ENCODE measurements at places on chromosomes 6 and 20.

DNA sequence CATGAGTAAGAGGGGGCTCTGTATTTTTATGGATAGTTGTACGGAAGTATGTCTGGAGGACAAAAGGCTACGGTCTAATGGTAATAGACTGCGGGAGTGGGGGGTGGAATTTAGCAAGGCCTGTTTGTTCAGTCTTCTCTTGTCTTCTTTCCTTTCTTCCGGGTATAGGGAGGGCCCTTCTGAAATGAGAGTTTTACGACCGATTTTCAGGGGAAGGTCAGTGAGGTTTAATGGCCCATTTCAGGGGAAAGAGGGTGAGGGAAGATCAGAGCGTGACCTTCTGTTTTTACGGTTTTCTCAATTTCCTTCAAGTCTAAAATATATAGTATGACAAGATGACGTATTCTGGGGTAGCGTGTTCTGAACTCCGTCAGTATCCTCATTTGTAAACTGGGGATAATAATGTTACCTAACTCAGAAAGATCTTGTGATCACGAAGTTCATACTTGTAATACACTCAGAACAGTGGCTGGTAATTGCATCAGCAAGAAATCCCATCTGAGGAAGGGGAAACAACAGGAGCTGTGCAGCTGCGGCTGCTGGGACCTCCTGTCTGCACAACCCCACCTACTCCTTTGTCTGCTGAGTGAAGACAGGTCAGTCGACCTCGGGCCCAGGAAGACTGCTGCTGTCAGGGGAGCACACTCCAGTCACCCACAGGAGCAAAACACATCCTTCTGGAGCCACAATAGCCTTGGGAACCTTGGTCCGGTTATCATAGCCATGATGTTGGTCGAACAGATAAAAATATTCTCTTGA lies 90.4 kb downstream of the MAP3K7 start:
- DNase-seq = no peak

DNA sequence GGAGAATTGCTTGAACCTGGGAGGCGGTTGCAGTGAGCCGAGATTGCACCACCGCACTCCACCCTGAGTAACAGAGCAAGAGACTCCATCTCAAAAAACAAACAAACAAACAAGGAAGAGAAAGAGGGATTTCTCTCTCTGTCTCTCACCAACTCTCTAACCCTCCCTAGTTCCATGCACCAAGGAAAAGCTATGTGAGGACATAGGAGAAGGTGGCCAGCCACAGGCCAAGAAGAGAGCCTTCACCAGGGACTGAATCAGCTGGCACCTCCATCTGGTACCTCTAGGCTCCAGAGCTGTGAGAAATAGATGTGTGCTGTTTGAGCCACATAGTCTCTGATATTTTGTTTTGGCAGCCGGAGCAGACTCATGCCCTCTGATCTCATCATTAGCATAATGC lies 9.0 kb upstream of the FAM110A start:
- no peak for DNase-seq

DNA sequence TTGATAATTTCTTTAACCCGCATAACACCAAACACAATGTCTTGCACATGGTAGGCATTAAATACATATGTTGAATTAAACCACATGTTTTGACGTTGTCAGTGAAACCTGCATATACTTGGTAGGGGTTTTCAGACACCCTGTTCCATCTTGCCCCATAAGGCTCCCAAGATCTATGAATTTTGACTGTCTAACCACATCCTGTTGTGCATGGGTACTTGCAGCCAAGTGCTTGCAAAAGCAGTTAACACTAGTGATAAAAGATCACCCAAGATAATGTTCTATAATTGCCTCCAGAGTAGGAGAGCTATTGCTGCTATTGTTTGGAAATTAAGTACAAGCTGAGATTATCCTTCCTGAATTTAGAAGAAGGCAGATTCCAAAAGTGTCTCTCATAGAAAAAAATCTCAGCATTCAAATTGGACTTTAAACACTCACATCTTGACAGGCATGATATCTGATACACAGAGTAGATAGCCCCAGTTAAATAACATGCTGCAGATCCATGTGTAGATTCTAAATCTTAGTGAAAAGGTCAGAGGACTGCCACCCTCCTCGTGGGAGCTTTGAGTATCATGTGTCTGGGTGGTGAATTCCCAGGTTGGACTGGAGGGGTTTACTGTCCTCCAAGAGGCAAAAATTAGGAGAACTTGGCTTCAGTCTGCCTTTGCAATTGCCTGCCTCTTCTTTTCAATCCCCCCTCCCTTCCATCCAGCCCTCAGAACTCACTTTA lies 25.8 kb upstream of the CCN6 start:
- peak; percentile 37 for DNase-seq

- no peak for DNase-seq
Measured at GRCh38 chr6:14863902-14864850, 381.7 kb upstream of the JARID2 start.

DNA sequence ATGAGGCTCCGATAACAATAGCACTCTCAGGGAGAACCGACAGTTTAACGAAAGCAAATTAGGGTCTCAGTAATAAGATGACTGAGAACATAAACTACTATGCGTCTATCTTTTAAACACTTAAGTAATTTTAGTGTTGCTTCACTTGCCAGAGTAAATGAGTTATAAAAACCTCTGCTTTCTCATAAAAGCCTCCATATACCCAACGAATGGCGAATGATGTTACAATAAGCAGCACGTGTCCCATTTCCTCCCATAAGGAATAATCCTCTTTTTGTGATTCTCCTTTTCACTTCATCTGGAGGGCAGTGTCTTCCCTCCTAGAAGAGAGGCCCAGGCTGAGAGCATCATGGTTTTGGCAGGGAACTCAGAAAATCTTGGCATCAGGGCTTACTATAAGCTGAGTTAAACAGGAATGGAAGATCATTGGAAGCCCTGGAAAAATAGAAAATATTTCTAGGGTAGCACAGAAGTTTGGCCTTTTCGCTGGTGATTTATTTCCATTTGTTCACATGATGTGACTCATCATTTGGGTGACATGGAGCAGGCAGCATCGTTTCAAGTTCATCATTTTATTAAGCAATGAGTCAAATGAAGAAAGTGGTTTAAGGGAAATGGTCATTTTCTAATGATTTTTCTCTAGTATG lies 255.4 kb downstream of the ATXN1 start:
- DNase-seq = peak; percentile 71

GRCh38 chr6:111973927-111974639 lies 79.8 kb upstream of the CCN6 start:
- peak; percentile 40 for DNase-seq

DNA sequence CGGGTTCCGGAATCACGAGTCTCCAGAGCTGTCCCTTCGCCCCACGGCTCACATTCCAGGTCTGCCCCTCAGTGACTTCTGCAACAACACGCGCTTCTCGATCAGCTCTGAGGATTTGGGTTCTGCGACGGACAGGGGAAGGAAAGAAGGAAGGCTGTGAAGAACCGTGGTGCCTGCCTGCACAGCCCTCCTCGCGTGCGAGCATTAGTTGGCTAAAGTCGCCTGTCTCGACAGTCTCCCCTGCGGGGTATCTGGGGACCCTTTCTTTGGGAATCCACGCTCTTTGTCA lies 23.1 kb downstream of the VPS52 start:
- peak; percentile 69 for DNase-seq

- DNase-seq = peak; percentile 100
Measured at GRCh38 chr6:33840048-33840926, 36.5 kb upstream of the MLN start.

- DNase-seq = no peak
Measured at GRCh38 chr6:111843347-111844147, 29.7 kb downstream of the FYN start.

GRCh38 chr6:65545920-65546319 lies 161.1 kb downstream of the EYS start:
- DNase-seq = no peak

DNA sequence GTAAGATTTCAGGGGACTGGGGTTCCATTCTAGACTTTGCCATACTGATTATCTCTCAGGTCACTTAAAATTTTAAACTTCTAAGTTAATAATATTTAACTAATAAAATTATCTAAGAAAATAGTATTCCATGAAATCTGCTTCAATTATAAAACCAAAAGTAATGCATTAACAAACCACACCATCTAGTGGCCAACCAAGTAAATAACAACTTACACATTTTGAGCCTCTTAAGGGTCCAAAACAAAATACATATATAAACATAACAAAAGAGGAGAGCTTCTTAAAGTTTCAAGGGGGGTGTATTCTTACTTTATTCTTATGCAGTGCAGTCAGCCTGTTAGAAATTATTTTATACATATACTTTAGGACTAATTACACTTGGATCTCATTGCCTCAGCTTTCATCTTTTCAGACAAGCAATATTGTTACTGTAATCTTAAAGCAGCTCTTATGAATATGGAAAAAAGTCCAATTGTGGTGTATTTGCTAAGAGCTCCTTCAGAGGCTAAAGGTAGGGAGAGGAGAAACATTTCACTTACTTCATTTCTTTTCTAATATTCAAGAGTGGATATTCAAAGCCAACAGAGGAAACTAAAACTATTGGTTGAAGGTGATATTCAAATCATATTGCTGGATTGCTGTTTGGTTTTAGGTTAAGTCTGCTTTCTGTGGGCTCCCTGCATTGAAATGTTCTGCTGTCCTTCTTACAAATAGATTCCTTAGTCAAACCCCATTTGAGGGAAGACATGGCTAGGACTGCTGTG lies 199.7 kb upstream of the SIM1 start:
- peak; percentile 40 for DNase-seq

GRCh38 chr6:157385482-157385881 lies 4.5 kb downstream of the ZDHHC14 start:
- no peak for DNase-seq

DNA sequence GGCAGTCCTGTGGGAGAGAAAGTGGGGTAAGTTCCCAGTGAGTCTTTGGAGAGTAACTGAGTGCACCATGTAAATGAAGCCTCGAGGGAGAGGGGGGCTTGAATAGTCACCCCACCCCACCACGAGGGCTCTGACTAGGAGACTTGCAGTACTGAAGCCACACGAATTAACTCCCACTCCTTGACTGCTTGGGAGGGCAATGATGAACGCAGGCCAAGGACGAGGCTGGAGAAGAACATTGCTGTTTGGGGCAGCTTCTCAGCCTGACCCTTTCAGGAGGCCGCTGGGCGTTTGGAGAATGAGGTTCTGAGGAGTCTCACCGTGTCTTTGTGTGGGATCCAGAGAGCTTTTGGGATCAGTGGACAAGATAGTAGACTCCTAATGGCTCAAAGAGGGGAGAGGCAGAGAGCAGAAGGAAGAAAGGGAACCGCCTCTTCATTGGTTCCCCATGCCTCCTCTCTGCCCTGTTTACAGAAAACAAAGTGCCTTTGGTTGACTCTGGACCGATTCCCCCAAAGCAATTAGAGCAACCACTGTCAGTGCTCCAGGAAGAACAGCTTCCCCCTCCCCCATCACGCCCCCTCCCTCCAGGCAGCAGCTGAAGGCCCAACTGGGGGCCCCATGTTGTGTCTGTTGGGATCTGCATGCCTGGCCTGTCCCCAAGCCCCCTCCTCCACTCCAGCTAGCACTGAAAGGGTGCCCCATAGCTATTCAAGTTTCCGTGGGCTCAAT lies 41.7 kb upstream of the CDKN1A start:
- DNase-seq = no peak

- DNase-seq = no peak
Measured at GRCh38 chr20:34995696-34996095, 40.0 kb downstream of the MYH7B start.

DNA sequence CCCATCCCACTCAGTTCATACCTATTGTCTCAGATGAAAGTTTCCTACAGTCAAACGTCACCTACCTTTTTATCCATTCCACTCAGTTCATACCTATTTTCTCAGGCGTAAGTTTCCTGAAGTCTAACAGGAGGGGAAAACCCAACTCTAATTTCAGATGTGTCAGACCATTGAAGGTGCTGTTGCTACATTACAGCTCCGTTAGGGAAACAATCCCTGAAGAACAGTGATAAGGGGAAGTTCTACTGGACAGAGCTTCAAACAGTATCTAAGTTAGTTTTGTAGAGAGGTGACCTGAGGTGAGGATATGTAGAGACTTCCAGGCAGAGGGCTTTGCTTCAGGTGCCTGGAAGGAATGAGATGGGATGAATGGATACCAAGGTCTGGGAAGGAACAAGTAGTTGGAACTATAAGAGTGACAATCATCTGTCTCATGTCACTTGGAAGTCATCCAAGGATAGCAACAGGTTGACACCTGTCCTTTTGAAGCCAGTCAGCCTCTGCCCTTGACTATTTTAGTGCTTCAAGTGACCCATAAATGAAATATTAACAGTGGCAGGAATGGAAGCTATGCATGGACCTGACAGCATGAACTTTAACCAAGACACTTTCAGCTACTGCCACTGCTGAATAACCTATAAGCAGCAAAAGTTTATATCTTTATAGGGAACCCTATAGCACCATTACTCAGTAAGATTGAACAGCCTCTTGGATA lies 191.6 kb upstream of the MOCS1 start:
- DNase-seq = no peak

DNA sequence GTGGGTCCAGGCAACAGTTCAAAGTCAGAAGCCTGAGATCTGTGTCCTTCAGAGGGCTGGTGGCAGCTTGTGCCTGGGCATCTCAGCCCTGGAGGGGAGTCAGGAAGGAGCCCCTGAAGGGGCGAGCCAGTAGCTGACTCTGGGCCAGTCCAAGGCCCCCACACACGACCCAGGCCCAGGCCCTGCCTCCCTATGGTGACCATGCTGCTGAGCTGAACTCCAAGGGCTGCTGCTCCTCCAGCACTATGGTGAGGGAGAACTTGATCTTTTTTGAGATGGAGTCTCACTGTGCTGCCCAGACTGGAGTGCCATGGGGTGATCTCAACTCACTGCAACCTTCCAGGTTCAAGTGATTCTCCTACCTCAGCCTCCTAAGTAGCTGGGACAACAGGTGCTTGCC lies 15.2 kb upstream of the CST3 start:
- no peak for DNase-seq

GRCh38 chr6:80969439-80969838 lies 783.0 kb downstream of the TENT5A start:
- DNase-seq = peak; percentile 8

DNA sequence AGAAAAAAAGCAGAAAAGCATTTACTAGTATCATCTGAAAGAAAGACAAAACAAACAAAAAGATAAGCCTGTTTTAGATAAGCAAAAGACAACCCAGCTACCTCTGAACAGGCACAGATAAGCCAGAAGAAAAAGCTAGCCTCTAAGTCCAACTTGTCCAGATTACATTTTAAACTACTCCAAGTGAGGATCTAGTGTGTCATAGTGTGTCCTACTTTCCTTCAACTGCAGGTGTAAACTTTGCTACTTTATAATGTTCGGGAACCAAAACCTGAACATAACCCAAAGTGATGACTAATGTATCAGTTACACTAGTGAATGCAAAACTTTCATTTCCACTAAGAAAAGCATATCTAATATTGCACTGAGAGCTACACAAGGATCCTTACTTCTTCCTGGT lies 19.5 kb downstream of the ADNP start:
- no peak for DNase-seq

DNA sequence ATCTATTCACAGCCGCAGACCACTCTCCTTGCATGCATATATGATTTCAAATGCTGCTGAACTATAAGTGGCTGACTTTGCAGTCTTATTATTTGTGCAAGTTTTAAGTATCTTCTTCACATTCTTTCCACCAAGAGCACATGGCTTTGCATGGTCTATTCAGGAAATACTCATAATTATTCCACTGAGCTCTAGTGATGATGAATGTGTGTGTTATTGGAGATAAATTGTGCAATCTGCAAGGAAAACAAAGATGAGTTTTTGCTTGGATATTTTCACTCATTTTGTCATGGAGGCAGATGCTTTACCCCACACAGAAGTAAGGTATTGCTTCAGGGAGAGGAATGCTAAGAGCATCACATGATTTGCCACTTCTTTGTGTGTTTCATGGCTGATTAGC lies 764.6 kb downstream of the TBC1D32 start:
- no peak for DNase-seq

Data from EL (cell line).